ENCODE measurements at places on chromosomes 7 and 10. TPM values are rescaled to one million over a fixed set of nuclear protein-coding genes. Genes with fewer than 3 reads are reported as not detected.

The TEX36 gene
- total RNA-seq, result not detected

The HOXA10 gene
- 10.3 TPM for total RNA-seq

The FOXI2 gene
- not detected for total RNA-seq

The LRRC18 gene
- not detected for total RNA-seq

The DRGX gene
- not detected for total RNA-seq

The CC2D2B gene
- total RNA-seq, result 0.47 TPM

The C10orf62 gene
- not detected for total RNA-seq

The IL2RA gene
- total RNA-seq, result not detected

The HABP2 gene
- total RNA-seq, result 0.48 TPM

The OR13A1 gene
- total RNA-seq, result not detected

The TMEM176B gene
- not detected for total RNA-seq

The MYL10 gene
- not detected for total RNA-seq

The TES gene
- 73.9 TPM for total RNA-seq

The MMD2 gene
- not detected for total RNA-seq

Measured in glomerular endothelial cell (primary cell).